ENCODE measurements at places on chromosomes 1 and 21.

GRCh38 chr1:94617134-94617805, 75.7 kb upstream of the F3 start:
- DNase-seq: no peak

GRCh38 chr1:3479511-3480368, 25.3 kb downstream of the ARHGEF16 start:
- DNase-seq: no peak

DNA sequence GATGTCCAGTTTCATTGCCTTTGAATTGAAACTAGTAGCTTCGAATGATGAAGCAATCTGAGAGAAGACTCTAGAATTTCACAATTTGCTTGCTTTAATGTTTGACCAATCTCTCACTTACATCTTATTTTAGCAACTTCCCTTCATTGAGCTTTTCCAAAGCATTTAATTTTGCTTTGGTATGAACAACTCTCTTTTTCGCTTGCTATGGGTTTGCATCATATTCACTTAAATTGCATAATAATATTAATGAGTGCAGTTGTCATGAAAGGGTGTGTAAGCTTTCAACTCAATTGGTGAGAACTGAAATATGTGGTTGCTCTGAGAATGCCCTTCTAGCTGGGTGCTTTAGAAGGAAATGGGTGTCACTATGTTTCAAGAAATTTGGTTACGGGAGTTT, 309.2 kb downstream of the HLX start:
- DNase-seq: peak; percentile 12

- no peak for DNase-seq
Measured at GRCh38 chr1:27446496-27447020, 43.4 kb downstream of the WASF2 start.

- no peak for DNase-seq
Measured at GRCh38 chr1:108046026-108046425, 81.0 kb upstream of the VAV3 start.

GRCh38 chr1:53339736-53340635, 12.1 kb upstream of the LRP8 start:
- no peak for DNase-seq

DNA sequence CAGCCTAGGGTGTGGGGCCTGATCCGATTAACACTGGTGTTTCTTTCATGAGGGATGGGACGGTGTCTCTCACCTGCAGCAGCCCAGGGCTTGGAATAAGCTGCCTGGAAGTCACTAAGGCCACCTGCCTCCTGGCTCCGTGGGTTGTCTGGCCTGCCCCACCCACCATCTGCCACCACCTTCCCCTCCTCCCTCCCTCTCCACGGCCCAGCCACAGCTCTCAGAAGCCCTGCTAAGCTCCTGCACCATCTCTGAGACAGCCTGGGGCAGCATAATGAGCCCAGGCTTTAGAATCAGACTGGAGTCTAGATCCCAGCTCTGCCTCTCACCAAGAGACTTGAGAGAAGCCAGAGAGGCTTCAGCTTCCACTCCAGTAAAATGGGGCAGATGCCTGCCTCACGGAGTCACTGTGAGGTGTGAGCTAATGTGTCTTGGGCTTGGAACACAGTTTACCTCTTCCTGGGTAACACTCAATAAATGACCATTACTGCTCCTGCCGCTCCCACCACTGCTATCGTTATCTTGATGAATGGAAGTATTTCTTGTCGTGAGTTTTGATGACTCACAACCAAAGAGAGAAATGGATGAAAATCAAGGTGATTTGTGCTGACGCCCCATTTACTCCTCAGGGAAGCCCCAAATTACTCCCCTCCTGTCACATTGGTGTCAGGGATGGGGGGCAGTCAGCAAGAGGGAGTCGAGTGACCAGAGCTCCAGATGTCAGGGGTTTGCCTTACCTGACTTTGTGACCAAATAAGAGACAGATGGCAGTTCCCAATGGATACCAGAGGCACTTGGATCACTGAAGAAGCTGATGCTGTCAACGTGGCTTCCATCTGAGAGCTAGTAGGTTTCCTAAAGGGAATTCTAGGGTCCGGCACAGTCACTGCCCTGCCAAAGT, 23.5 kb upstream of the C1QA start:
- DNase-seq: no peak

GRCh38 chr1:235671992-235672391, 22.4 kb upstream of the GNG4 start:
- no peak for DNase-seq
